Activated CD4-positive, CD25-positive, alpha-beta regulatory T cell treated with anti-CD3 and anti-CD28 coated beads, Interleukin-2, amount 50 U/mL, for 72 hours (primary cell): ENCODE measurements at places on chromosomes 2 and 18.

- no peak for DNase-seq
These were observed 172.4 kb downstream of the ACOXL start for GRCh38 chr2:110904779-110905148.

DNA sequence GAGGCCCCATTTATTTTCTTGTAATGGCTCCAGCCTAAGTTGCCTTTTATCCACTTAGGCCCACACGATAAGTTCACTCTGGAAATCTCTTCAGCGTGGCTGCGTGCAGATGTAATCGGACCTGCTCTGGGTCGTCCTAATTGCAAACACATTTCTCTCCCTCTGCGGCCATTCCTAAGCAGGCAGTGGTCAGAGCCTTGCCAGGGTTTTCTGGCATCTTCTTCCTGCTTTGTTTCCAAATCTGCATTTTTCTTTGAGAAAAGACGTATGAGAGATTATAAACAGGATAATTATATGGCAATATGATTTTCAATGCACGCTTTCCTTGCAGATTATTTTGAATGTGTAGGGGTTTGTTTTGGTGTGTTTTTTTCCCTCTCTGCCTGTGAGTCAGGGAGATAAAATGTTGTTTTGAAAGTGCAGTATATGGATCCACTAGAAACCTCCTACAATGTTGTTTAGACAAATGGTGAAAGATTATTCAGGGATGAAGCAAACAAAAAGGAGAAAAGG lies 239.4 kb upstream of the TANK start:
- no peak for DNase-seq

- DNase-seq, result no peak
These were observed 3.9 kb downstream of the PPM1B start for GRCh38 chr2:44172576-44172975.

GRCh38 chr2:190517468-190517867 lies 17.1 kb downstream of the NEMP2 start:
- DNase-seq, result no peak

DNA sequence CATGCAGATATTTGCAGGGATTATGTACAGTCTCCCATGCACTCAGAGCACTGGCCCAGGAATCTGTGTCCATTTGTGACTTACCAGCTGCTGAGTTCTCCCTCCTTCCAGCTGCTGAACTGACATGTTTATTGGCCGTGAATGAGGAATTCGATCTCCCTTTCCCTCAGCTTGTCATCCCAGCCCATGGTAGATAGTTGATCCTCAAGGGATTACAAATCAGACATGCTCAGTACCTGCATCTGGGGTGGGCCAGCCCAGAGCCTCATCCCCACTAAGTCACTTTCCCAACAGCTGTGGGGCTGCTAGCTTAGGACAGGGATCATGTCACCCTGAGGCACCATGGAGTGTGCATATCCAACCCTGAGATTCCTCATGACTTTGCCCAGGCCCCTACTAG lies 1284.9 kb upstream of the LRRTM1 start:
- DNase-seq, result no peak

DNA sequence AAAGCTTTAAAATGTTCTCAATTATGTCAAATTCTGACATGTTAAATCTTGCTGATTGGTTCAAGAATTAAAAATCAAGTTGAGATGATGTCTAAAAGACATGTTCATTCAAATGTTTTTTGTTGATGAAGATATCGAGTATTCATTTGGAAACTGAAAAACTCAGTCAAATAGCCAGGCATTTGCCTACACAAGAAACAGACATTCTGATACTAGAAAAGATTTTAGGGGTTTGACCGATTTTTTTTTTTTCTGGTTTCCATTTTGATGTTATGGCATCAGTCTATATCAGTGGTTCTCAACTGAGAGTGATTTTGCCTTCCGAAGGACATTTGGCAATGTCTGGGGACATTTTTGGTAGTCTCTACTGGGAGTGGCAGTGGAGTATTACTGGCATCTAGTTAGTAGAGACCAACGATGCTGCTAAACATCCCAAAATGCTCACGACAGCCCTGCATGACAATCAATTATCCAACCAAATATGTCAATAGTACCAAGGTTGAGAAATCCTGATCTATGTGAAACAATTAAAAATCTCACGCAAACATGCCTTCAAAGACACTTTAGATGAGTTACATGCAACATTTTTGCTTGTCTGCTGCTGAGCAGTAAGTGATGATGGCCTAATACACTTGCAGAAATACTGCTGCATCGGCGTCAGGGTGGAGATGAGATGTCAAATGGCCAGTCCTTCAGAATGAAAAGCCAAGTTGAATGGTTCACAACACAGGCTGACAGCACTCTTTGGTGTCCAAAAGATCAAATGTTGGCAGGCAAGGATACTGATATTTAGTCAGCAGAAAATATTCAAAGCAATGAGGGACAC lies 12.5 kb downstream of the RASGRP3 start:
- no peak for DNase-seq

DNA sequence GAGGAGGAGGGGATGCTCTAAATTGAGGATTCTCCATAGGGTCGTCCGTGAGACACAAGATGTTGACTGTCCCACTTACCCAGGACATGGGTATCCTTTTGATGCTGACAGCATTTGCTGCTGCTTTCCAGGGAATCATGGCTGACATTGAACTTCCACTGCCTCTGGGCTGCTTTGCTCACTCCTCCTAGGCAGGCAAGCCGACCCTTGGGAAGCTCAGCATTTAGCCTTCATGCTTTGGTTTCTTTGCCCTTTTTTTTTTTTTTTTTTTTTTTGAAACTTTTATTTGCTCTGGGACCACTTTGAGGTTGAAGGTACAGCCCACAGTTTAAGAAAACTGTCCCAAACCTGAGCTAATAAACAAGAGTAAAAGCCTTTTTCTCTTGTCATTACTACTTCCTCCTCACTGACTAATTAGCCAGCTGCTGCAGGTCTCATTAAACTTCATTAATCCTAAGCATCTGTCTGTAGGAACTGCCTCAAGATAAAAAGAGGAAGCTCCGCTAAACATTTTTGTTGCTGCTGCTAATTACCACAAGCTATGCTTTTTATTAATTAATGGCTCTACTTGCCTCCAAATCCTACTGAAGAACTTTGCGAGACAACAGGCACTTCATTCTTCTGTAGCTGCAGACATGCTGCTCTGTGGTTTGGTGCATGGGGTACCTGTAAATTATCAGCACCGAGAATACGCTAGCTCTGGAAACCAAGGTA lies 125.4 kb downstream of the SPTBN1 start:
- DNase-seq, result no peak

GRCh38 chr18:37624318-37624717 lies 58.7 kb upstream of the CELF4 start:
- DNase-seq, result no peak

DNA sequence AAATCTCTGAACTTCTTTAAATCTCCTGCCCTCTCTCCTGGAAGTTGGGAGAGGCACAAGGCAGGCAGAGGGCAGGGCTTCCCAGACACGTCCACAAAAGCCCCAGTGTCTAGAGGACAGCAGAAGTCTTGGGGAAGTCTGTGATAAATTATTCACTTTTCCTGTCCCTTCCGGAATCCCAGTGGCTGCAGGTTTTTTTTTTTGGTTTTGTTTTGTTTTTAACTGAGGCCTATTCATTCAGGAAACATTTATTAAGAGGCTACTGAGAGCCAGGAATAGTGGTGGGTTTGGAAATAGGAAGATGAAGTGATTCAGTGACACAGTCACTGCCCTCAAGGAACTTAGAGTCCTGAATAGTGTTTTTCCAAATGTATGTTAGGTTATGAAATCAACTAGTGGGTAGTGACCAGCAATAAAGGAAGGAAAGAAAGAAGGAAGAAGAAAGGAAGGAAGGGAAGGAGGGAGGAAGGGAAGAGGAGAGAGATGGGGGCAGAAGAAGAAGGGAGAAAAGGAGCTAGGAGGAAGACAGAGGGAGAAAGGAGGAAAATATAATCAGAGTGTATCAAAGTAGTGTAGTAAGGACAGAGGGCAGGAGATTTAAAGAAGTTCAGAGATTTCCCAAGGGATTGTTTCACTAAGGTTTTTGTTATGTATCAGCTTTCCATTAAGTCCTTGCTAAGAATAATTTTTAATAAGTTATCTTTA lies 98.9 kb upstream of the ZFP36L2 start:
- no peak for DNase-seq

DNA sequence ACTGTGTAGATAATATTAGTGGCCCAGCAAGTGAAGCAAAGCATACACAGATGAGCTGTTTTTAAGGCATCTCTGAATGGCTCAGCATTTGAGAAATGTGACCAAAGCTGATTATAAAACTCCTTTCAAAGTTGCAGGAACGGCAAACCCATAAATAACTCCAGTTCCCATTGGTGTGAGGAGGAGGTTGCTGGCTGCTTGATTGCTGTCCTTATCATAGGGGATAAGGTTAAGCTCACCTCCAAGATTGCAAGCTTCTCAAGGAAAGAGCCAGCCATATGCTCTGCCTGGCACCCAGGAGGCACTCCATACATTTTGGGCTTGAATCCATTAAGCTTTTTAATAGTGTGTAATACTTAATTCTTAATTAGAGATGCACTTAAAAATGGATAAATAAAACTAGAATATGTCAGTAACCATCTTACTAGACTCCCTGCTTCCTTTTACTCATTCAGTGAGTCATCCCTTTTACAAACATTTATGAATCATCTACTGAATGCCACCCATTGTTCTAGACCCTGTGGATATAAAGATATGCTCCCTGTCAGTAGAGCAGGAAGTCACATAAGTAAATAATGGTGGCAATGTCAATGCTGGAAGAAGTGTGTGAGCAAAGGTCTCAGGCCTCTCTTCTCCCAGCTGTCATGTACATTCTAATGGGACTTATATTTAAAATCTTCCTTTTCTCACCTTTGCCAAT lies 99.3 kb downstream of the SPATS2L start:
- no peak for DNase-seq

- no peak for DNase-seq
These were observed 54.2 kb downstream of the NCAPH start for GRCh38 chr2:96389736-96390135.

DNA sequence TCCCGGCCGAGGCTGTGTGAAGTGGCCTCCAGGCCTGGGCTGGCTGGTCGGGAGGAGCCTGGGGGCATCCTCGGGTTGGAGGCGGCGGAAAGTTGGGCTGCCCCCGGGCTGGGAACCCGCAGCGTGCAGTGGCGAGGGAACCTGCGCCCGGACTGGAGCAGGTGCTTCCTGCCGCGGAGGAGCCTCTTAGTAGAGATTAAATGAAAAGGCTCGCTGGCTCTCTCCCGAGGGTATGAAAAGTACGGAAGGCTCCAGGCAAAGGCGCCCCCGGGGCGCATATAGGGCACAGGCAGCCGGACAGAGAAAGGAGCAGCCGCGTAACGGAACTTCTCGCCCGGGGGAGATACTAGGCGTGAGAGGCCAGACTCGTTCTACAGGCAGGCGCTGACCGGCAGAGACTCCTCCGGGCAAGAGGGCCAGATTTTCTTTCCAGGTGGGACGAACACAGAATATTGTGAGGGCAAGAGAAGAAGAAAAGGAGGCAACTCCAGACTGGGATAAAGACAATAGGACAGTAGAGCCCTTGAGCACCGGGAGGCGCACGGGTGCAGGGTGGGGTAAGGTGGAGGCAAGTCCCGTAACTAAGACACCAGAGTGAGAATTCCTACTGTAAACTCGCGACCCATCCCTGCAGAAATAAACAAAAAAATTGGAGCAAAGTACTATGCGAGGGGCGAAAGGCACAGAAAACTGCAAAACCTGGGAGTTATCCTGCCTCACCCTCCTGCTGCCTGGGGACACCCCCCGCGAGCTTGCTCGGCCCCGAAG lies 816 bp downstream of the CDH2 start:
- DNase-seq, result no peak

GRCh38 chr18:44974174-44974573 lies 293.5 kb downstream of the SETBP1 start:
- no peak for DNase-seq

DNA sequence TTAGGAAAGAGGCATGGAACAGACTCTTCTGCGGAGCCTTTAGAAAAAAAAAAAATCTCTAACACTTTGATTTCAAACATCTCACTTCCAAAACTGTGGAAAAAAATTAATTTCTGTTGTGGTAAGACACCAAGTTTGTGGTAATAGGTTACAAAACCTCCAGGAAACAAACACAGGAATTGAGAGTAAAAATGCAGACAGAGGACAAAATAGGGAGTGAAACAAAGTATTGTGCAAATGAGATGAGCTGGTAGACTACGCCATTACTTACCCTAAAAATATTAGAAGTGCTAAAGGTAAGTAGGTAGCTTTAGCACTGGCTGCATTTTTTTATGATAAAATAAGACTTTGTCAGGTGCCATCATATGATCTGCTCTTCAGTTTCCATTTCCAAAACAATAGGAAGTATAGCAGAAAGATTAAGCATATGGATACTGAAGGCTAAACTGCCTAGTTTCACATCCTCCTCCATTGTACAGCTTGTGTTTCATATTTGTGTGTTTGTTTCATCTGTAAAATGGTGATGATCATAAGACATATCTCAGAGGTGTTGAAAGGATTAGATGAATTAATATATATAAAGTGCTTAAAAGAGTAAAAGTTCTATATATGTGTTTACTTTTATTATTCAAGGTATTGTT lies 309.2 kb downstream of the NR4A2 start:
- no peak for DNase-seq

GRCh38 chr2:30772021-30772705 lies 35.1 kb downstream of the CAPN13 start:
- no peak for DNase-seq

DNA sequence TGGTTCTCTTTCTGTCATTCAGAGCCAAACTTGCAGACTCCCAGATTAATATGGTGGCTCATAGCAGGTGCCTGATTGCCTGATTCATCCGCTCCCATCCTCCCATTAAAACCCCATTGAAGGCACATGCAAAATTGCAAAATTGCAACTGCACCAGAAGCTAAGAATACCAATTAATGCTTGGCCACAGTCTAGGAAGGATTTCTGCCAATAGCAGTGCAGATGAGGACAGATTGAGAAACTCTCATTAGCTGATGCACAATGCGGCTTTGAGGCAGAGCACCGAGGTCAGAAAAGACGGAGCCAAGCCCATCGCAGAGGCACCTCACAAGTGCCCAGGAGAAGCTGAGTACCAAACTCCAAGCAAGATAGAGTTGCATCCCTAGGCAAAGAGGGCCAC lies 172.8 kb downstream of the ARL4C start:
- DNase-seq, result no peak

DNA sequence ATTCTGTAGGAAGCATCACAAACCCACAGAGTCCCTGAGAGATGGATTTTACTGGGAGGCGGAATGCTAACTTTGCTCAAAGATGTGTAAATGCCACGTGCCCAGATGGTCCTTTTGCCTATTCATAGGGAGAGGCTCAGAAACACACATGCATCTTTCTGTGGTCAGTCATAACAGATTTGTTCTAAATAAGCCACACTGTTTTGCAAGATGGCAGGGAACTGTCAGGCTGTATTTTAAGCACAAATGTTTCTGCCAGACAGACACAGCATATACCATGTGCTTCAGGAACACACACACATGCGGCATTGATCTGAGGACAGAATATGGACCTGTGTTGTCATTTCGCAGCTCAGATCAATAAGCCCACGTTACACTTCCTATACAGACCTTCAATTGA lies 312.0 kb downstream of the GPD2 start:
- no peak for DNase-seq

- DNase-seq, result no peak
These were observed 269.4 kb upstream of the FBXO11 start for GRCh38 chr2:48175656-48176055.

GRCh38 chr18:23712445-23712844 lies 23.2 kb downstream of the LAMA3 start:
- DNase-seq, result no peak

- DNase-seq, result no peak
These were observed 326.4 kb upstream of the SPHKAP start for GRCh38 chr2:228507870-228508269.
